ENCODE measurements at places on chromosomes 6 and 20. TPM values are rescaled to one million over a fixed set of nuclear protein-coding genes. Genes with fewer than 3 reads are reported as not detected.

The PPP1R18 gene
- 47.6 TPM for total RNA-seq

The DEF6 gene
- total RNA-seq: 75.7 TPM

The SMLR1 gene
- not detected for total RNA-seq

The RRAGD gene
- 17.9 TPM for total RNA-seq

The KIF6 gene
- total RNA-seq: 0.24 TPM

The XKR7 gene
- total RNA-seq: under 0.01 TPM

The DZANK1 gene
- total RNA-seq: 1.0 TPM

The TREM1 gene
- total RNA-seq: 1.0 TPM

The CST3 gene
- 231 TPM for total RNA-seq

The RNF8 gene
- 16.9 TPM for total RNA-seq

The IFNGR1 gene
- total RNA-seq: 104 TPM

The SEMG1 gene
- total RNA-seq: 0.24 TPM

The CLPSL2 gene
- total RNA-seq: not detected

The RIPOR2 gene
- total RNA-seq: 48.4 TPM

The NFS1 gene
- total RNA-seq: 13.2 TPM

The KCNK5 gene
- total RNA-seq: 3.9 TPM

The ULBP2 gene
- total RNA-seq: 0.66 TPM

The TNFRSF21 gene
- total RNA-seq: 10.7 TPM

The CD24 gene
- total RNA-seq: 13.3 TPM

The ENPP3 gene
- 4.4 TPM for total RNA-seq

The SLCO4A1 gene
- total RNA-seq: 3.4 TPM

The TAF4 gene
- total RNA-seq: 3.4 TPM

The DNAH8 gene
- total RNA-seq: 0.05 TPM

The PSMF1 gene
- total RNA-seq: 30.0 TPM

The REM1 gene
- 0.99 TPM for total RNA-seq

The FOXF2 gene
- total RNA-seq: not detected

The RGS17 gene
- total RNA-seq: 2.4 TPM

The CYP39A1 gene
- total RNA-seq: 1.7 TPM

The DEFB124 gene
- not detected for total RNA-seq

The DLK2 gene
- 1.5 TPM for total RNA-seq

The ZNF165 gene
- total RNA-seq: 0.99 TPM

The NOX3 gene
- total RNA-seq: not detected

The PM20D2 gene
- 19.2 TPM for total RNA-seq

The CST2 gene
- 0.94 TPM for total RNA-seq

The TCP11 gene
- total RNA-seq: 0.33 TPM

The MRAP2 gene
- 1.6 TPM for total RNA-seq

The STMND1 gene
- 0.05 TPM for total RNA-seq

The AIF1 gene
- 558 TPM for total RNA-seq

The PHACTR3 gene
- 2.9 TPM for total RNA-seq

The LTA gene
- 8.9 TPM for total RNA-seq

The ZBTB12 gene
- 1.9 TPM for total RNA-seq

The SCUBE3 gene
- total RNA-seq: 0.09 TPM

The THBS2 gene
- 4.2 TPM for total RNA-seq

The CD40 gene
- total RNA-seq: 22.8 TPM

The B4GALT5 gene
- total RNA-seq: 6.8 TPM

The KIF13A gene
- 8.5 TPM for total RNA-seq

The GHRH gene
- 14.4 TPM for total RNA-seq

The LAMP5 gene
- total RNA-seq: 0.99 TPM

The TMEM74B gene
- total RNA-seq: 0.47 TPM

The MYBL2 gene
- 28.8 TPM for total RNA-seq

The TTLL9 gene
- 0.05 TPM for total RNA-seq

The TRIM31 gene
- 0.28 TPM for total RNA-seq
